ENCODE measurements at places on chromosomes 5 and 9.

GRCh38 chr5:16934123-16934522, 2.0 kb downstream of the MYO10 start:
- DNase-seq: peak; percentile 80

DNA sequence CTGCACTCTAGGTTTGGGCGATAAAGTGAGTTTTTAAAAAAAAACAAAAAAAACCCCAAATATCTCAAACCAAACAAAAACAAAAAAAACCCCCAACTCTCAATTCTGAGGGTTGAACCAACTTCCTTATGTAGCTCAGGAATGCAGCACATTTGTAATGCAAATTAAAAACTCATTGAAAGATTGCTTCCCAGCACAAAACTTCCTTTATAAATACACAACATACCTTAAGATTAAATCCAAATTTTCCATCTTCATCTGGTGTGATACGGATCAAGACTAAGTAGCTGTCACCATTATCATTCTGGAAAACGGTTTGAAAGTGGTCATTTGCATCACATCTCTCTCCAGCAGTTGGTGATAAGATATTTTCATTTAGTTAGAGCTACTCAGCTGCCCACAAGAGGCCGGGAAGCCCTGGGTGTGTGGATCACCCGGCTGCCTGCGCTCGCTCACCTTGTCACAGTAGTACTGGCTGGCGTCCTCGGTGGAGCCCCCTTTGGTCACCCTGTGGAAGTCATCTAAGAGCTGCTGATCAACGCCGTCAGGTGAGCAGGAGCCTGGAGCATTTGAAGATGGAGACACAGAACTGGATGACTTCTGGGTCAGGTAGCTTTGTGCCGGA, 88.2 kb downstream of the PTPN3 start:
- DNase-seq: no peak

GRCh38 chr5:126454081-126454480, 30.9 kb downstream of the GRAMD2B start:
- DNase-seq: no peak

- DNase-seq: no peak
These were observed 59.6 kb upstream of the LIFR start for GRCh38 chr5:38615981-38616451.

DNA sequence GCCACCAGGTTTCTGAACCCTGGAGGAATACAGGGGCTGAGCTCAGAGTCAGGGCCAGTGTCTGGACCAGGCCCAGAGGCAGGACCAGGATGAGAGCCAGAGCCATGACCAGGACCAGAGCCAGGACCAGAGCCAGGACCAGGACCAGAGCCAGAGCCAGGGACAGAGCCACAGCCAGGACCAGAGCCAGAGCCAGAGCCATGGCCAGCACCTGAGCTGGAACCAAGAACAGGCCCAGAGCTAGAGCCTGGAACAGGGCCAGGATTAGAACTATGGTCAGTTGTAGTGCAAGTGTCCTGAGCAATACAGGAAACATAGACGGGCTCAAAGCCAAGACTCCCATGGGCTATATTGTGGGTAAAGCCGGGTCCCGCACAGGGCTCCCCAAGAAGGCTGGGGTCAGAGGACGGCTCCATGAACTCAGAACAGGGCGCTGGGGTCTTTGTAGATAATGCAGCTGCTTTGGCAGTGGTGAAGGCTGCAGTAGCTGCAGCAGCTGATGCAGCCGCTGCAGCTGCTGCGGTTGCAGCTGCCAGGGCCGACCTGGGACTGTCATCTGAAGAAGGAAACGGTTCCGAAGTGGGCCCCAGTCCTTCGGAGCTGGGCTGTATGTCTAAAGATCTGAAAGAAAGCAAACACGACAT, 559 bp downstream of the SPAG8 start:
- peak; percentile 46 for DNase-seq

DNA sequence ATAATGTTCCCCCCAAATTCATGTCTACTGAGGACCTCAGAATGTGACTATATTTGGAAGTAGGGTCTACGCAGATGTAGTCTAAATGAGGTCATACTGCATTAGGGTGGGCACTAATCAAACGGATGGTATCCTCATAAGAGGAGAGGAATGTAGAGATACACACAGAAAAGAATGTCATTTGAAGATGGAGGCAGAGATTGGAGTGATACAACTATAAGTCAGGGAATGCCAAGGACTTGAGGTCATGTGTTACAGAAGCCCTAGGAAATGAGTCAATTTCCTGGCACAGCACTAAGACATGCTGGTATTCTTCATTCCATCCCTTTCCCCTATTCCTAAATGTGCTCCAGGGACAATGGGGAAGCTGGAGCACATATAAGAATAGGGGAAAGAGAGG, 758 bp upstream of the PDCD1LG2 start:
- DNase-seq: no peak

DNA sequence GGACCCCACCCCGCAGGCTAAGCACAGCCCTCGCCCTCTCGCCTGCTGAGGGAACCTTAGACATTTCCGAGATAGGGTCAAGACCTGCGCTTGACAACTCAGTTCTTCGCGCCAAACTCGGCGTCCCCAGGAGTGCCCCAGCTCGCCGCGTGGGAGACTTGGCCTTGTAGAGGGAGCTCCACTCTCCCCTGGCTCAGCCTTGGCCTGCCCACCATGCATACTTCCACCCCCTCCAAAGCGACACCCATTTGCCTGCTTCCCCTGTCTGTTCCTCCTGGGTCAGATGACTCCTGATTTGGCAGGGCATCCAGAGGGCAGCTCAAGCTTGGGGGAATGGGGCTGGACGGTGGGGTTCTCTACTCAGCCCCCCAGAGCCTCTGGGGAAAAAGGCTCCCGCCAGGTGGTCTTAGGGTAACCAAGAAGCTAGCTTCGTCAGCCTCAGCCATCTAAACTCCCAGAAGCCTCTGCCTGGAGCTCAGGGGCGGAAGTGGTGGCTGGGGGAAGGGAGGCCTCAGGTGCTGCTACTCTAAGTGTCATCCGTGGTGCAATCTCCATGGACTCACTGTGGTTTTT, 560 bp downstream of the DOCK2 start:
- peak; percentile 61 for DNase-seq

GRCh38 chr5:94028001-94028400, 286.6 kb upstream of the POU5F2 start:
- DNase-seq: no peak

DNA sequence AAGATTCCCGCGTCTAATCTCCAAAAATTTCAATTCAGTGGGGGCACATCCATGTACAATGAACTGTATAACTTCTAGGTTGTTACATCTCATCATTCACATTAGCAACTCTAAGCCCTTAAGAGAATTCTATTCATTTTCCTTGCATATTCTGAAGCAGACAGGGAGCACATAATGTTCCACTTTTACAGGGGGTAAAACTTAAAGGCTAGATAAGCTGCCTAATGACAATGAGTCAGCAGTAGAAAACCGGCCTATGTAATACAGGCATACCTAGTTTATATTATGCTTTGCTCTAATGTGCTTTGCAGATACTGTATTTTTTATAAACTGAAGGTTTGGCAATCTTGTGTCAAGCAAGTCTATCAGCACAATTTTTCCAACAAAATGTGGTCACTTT, 40.4 kb downstream of the PTAR1 start:
- no peak for DNase-seq

- no peak for DNase-seq
These were observed 178.0 kb downstream of the SLIT3 start for GRCh38 chr5:169122951-169123350.

DNA sequence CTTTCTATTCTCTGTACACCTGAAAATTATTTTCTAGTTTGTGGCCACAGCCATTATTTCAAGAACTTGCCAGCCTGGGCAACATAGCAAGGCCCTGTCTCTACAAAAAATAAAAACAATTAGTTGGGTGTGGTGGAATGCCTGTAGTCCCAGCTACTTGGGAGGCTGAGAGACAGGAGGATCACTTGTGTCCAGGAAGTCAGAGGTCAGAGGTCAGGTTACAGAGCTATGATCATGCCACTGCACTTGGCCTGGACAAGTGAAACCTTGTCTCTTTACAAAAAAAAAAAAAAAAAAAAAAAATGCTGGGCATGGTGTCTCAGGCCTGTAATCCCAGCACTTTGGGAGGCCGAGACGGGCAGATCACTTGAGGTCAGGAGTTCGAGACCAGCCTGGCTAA, 58.3 kb downstream of the HMGCR start:
- DNase-seq: no peak

DNA sequence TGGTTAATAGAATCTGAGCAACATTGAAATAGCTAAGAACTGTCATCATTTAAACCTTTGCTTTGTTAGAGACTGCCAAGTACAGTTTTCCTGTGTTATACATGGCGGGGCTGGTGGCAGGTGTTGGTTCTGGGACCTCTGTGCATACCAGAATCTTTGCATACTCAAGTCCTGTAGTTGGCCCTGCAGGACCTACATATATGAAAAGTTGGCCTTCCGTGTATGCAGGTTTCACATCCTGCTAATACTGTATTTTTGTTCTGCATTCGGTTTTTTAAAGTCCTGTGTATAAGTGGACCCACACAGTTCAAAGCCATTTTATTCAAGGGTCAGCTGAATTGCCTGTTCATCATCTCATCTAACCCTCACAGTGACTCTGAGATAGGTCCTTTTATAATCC, 36.4 kb downstream of the LARP1 start:
- no peak for DNase-seq

DNA sequence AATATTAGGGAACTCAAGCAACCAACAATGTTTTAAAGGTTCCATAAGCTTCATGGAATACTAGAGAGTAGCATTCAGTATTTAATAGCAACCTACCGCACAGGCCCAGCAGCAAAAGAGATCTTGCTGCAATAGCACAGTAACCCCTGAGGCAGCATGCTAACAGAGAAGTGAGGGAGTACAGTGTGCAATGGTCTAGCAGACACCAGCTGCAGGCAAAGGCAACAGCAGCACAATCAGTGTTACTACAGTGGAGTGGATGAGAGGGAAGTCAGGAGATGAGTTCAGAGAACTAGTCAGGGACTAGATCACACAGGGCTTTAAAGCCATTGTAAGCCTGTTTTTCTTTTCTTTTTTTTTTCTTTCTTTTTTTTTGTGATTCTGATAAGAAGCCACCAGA, 2.8 kb downstream of the TICAM2 start:
- DNase-seq: peak; percentile 27

GRCh38 chr5:95471942-95472341, 80.8 kb downstream of the FAM81B start:
- DNase-seq: no peak

DNA sequence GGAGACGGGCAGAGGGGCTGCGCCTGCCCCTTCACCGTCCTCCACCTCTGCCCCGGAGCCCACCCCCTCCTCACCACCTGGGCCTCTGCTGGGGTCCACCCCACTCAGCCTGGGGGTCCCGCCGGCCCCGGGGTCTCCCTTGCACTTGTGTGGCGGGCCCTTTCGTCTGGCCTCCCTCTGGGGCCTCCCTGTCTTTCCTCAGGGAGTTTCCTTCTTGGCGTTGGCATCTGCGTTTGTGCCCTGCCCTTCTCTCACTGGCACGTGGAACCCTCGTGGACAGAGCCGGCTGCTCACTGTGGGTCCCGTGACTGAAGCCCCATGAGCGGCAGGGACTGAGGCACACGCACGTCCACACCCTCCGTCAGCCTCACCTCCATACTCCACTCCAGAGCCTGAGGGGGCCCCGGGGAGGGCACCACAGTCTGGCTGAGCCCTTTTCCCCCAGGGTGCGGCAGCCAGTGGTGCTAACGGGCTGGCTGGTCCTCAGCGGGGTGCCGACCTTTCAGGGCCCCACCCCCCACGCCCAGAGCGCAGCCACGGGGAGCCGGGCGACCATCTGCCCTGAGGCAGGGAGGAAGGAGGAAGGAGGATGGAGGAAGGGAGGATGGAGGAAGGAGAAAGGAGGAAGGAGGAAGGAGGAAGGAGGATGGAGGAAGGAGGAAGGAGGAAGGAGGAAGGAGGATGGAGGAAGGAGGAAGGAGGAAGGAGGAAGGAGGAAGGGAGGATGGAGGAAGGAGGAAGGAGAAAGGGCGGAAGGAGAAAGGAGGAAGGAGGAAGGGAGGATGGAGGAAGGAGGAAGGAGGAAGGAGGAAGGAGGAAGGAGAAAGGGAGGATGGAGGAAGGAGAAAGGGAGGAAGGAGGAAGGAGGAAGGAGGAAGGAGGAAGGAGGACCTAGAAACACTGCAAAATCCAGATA, 53.0 kb upstream of the NRARP start:
- DNase-seq: no peak

DNA sequence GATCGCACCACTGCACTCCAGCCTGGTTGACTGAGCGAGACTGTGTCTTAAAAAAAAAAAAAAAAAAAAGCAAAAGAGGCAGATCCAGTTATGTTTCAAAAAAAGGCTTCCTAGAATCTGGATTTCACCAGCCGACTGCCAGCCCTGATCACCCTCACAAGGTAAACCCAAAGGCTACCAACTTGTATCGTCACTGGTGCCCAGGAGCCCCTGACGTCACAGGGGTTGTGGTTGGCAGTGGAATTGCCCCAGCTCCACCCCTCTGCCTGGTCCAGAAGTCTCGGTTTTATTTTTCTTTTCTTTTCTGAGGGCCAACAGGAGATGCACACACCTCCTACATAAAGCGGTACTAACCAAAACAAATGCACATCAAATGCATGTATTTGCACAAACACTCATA, 6.0 kb upstream of the LMX1B start:
- no peak for DNase-seq
